ELF-1 (cell line): ENCODE measurements at places on chromosomes 2 and 18.

- no peak for DNase-seq
Measured at GRCh38 chr18:4251873-4252272, 203.2 kb downstream of the DLGAP1 start.

- DNase-seq: peak; percentile 74
Measured at GRCh38 chr18:28287146-28287545, 110.2 kb upstream of the CDH2 start.

DNA sequence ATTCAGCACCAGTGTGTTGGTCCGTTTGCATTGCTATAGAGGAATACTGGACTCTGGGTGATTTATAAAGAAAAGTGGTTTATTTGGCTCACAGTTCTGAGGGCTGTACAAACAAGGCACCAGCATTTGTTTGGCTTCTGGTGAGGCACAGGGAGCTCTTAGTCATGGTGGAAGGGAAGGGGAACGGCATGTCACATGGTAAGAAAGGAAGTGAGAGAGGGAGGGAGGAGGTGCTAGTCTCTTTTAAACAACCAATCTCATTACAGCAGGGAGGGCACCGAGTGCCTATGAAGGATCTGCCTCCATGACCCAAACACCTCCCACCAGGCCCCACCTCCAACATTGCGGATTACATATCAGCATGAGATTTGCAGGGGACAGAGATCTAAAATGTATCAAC is 143.9 kb upstream of the DLX2 start:
- no peak for DNase-seq

DNA sequence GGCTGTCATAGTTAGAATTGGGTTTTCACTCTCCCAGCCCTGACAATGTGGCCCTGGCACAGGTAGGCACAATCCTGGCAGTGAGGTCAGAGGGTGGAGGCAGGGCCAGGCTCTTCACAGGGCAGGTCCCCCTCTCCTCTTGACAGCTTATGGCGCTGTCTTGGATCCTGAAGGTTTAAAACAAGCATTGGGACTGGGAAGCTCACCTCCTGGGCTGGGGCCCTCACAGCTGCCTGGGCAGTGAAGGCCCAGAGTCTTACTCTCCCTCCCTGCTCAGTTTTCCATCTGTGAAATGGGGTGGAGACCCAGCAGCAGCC is 23.3 kb downstream of the LBH start:
- no peak for DNase-seq

DNA sequence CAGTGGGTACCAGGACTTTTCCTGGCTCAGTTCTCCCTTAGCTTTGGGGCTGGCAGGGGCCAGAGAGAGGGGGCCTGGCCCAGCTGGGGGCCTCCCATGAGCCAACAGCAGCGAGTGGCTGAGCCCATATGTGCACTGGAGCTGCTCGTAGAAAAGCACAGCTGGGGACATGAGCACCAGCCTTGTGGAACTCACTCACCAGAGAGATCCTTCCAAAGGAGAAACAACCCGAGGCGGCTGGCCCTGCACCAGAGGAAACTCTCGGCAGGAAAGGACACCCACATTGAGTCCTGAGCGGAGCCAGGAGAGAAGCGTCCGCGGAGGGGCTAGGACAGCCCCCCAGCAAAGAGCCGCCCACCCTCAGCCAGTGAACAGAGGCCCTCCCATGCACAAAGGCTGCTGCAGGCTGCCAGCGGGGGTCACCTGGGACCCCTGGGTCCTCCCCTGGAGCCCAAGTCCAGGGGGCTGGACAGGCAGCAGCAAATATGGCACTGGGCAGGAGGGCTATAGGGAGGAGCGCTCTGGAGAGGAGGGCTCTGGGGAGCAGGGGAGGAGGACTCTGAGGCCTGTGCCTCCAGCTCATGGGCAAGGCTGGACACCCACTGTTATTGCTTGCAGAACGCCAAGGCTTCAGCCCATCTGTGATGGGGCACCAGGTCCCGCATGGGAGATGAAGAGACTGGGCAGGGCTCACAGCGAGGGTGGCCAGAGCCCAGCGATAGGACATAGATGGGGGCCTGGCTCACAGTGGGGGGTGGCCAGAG is 42.1 kb upstream of the SNED1 start:
- DNase-seq: no peak

GRCh38 chr18:21056545-21056944 is 55.1 kb downstream of the ROCK1 start:
- DNase-seq: no peak
